ENCODE measurements at places on chromosomes 5 and 9. TPM values are rescaled to one million over a fixed set of nuclear protein-coding genes. Genes with fewer than 3 reads are reported as not detected.
A peak's percentile ranks its signal among the peaks of the same experiment; 100 is the strongest.

DNA sequence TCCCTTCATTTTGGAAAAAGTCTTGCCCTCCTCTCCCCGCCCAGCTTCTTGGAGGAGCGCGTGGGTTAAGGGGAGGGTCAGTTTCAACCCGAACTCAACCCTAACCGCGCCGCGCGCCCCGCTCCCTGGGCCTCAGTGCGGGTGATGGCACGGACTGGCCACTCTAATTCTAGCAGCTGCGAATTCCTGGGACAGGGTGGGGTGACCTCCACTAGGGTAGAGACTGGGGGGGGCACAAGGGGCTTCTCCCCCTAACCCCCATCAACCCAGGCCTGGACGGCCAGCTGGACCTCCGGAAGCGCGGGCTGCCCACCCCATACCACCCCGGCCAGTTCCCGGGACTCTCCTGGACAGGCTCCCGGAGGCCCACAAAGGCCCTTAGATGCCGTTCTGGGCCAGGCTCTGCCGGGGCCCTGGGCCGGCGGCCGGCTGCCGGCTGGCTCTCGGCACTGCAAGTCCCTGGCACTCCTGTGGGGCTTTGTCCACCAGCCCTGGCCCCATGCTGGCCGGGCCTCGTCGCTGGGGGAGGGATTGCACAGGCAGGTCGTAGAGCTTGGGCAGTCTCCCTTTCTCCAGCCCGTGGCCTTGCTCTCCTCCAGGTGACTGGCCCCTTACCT, 7.2 kb upstream of the PSD2 start:
- H3K4me3 ChIP-seq = peak overlapping the region; percentile 95
- no peak overlapping the region for H3K27ac ChIP-seq
- H3K27me3 ChIP-seq = peaks cover 22% of the 10 kb centered on the region

NUDT12 gene
- 7.4 TPM for total RNA-seq

GRCh38 chr9:92887880-92888338, 10.1 kb upstream of the ZNF484 start:
- no peak overlapping the region for H3K4me3 ChIP-seq
- H3K4me1 ChIP-seq = no peaks in the 10 kb centered on the region
- H3K27ac ChIP-seq = no peak overlapping the region

- DNase-seq = no peak
- no peaks in the 10 kb centered on the region for H3K27me3 ChIP-seq
- no peaks in the 10 kb centered on the region for H3K36me3 ChIP-seq
- H3K4me3 ChIP-seq = no peak overlapping the region
These were observed 455.1 kb upstream of the TLE4 start for GRCh38 chr9:79116709-79117108.

- no peak for DNase-seq
- H3K4me1 ChIP-seq = no peaks in the 10 kb centered on the region
- no peaks in the 10 kb centered on the region for H3K27me3 ChIP-seq
- no peak overlapping the region for H3K4me3 ChIP-seq
- H3K36me3 ChIP-seq = peaks cover 24% of the 10 kb centered on the region
- no peak overlapping the region for H3K27ac ChIP-seq
These were observed 74.7 kb downstream of the CEMIP2 start for GRCh38 chr9:71693607-71694006.

- H3K36me3 ChIP-seq = no peaks in the 10 kb centered on the region
- H3K4me1 ChIP-seq = no peaks in the 10 kb centered on the region
- DNase-seq = no peak
- no peak overlapping the region for H3K27ac ChIP-seq
- peaks cover 2% of the 10 kb centered on the region for H3K27me3 ChIP-seq
These were observed 148.3 kb downstream of the PRDM9 start for GRCh38 chr5:23655674-23656073.
